GM13976 (cell line): ENCODE measurements at places on chromosomes 13 and 19.

GRCh38 chr13:40072663-40073120, 417.2 kb downstream of the COG6 start:
- no peak for DNase-seq

- DNase-seq, result no peak
Measured at GRCh38 chr13:25365720-25366235, 6.0 kb upstream of the ATP8A2 start.

GRCh38 chr19:42422901-42423461, 4.2 kb downstream of the LIPE start:
- DNase-seq, result peak; percentile 64

GRCh38 chr13:50617134-50617721, 226.3 kb downstream of the DLEU7 start:
- no peak for DNase-seq
